Heart left ventricle (tissue), 16 donors: ENCODE measurements at places on chromosomes 2 and 18. TPM values are rescaled to one million over a fixed set of nuclear protein-coding genes. Genes with fewer than 3 reads are reported as not detected.

- no peak overlapping the region for H3K4me3 ChIP-seq
- DNase-seq = peak; percentile 90
- H3K27me3 ChIP-seq = no peaks in the 10 kb centered on the region
- peaks cover 55% of the 10 kb centered on the region for H3K4me1 ChIP-seq
- H3K36me3 ChIP-seq = peaks cover 7% of the 10 kb centered on the region
Observed at GRCh38 chr2:237744613-237745249, 53.8 kb upstream of the RBM44 start.

DNA sequence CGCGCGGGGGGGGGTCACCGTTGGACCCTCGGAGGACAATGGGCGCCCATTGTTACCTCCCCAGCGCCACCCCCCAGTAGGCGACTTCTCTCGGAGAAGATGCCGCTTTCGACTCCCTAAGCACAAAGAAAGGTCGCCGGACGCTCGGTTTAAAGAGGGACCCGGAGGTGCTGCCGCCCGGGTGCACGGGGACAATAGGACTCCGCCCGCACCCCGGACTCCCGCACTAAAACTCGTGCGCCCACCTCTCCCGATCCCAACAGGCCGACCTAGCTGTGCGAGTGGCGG, 318 bp upstream of the CDC42EP3 start:
- no peak for DNase-seq
- H3K27ac ChIP-seq = peak overlapping the region; percentile 99
- peaks cover 5% of the 10 kb centered on the region for H3K4me1 ChIP-seq
- no peaks in the 10 kb centered on the region for H3K27me3 ChIP-seq
- peaks cover 6% of the 10 kb centered on the region for H3K36me3 ChIP-seq

Gene PFN4
- total RNA-seq = 0.50 TPM

Gene MTHFD2
- total RNA-seq = 17.5 TPM

Gene EIPR1
- 8.4 TPM for total RNA-seq

- no peak overlapping the region for H3K4me3 ChIP-seq
- no peaks in the 10 kb centered on the region for H3K27me3 ChIP-seq
Observed at GRCh38 chr2:167863377-167863776, 384.0 kb downstream of the STK39 start.
